ENCODE measurements at places on chromosomes 16 and 17. TPM values are rescaled to one million over a fixed set of nuclear protein-coding genes. Genes with fewer than 3 reads are reported as not detected.

SRCIN1 gene
- total RNA-seq: not detected

SGCA gene
- 2.4 TPM for total RNA-seq

KCNH4 gene
- total RNA-seq: under 0.01 TPM

CBX2 gene
- 1.1 TPM for total RNA-seq

HBA1 gene
- not detected for total RNA-seq

MARVELD3 gene
- 0.16 TPM for total RNA-seq

ABCC11 gene
- total RNA-seq: under 0.01 TPM

RAD51C gene
- 11.5 TPM for total RNA-seq
